ENCODE measurements at places on chromosomes 11 and 22. TPM values are rescaled to one million over a fixed set of nuclear protein-coding genes. Genes with fewer than 3 reads are reported as not detected.

The OR52I2 gene
- not detected for total RNA-seq

The RAB38 gene
- total RNA-seq = 12.7 TPM

The BACE1-AS gene
- 5.7 TPM for total RNA-seq

The VPREB1 gene
- not detected for total RNA-seq

The ZMAT5 gene
- total RNA-seq = 14.2 TPM

The MS4A15 gene
- not detected for total RNA-seq

The SAC3D1 gene
- total RNA-seq = 33.9 TPM

The LSP1 gene
- 2.6 TPM for total RNA-seq

The OSBP2 gene
- 9.2 TPM for total RNA-seq

The PIWIL4 gene
- total RNA-seq = 0.26 TPM

The KRTAP5-9 gene
- total RNA-seq = not detected

The DNAJB7 gene
- total RNA-seq = not detected

The ZNF280B gene
- 1.7 TPM for total RNA-seq

The CREB3L1 gene
- 3.1 TPM for total RNA-seq

The TCP11L1 gene
- 8.1 TPM for total RNA-seq

The CRYBA4 gene
- not detected for total RNA-seq

The OR52I1 gene
- total RNA-seq = 0.15 TPM

The IL17REL gene
- not detected for total RNA-seq

The PTPN5 gene
- total RNA-seq = not detected

The CDC42EP2 gene
- 20.8 TPM for total RNA-seq

The TXNRD2 gene
- 21.7 TPM for total RNA-seq

The LGALS12 gene
- total RNA-seq = not detected

The MIOX gene
- total RNA-seq = 1.4 TPM

The C11orf86 gene
- total RNA-seq = not detected

The NAT10 gene
- total RNA-seq = 62.3 TPM

The OR5M11 gene
- not detected for total RNA-seq

The KCNJ1 gene
- not detected for total RNA-seq

The OR52E4 gene
- total RNA-seq = not detected
